ENCODE measurements at places on chromosomes 13 and 19.

GRCh38 chr13:28163587-28163986 is 25.2 kb downstream of the PAN3 start:
- DNase-seq: no peak

- peak; percentile 14 for DNase-seq
Measured at GRCh38 chr13:39144941-39145533, 106.8 kb downstream of the NHLRC3 start.

DNA sequence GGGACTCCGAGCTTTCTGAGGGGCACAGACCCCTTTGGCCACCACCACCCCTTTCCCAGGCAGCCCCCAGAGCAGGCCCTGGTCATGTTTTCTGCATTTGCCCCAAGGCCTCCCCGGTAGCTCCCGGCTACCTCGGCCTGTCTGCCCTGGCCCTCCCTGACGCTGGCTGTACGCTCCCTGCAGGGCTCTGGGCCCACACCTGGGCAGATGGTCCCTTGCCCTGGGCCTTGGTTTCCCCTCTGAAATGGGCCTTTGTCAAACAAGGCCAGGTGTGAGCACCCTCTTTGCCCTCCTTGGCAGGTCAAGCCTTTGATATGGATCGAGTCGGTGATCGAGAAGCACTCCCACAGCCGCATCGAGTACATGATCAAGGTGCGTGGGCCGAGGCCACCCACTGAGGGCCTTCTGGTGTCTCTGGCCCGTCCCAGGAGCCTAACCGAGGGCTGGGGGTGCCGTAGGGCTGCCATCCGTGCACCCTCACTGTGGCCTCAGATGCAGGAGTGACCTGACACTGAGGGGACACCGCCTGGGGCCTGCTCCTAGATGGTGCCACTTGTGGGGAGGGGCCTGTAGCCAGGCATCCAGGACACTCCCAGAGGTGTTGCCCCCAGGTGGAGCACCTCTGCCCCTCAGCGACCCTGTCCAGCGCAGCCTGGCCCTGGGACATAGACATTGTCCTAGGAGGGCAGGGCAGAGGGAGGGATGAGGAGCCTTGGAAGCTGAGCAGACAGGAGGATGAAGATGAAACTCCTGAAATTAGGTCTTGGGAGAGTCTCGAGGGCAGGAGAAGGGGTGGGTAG is 30.3 kb downstream of the AP1M1 start:
- DNase-seq: no peak

- no peak for DNase-seq
Measured at GRCh38 chr13:41365631-41366030, 54.6 kb downstream of the NAA16 start.

DNA sequence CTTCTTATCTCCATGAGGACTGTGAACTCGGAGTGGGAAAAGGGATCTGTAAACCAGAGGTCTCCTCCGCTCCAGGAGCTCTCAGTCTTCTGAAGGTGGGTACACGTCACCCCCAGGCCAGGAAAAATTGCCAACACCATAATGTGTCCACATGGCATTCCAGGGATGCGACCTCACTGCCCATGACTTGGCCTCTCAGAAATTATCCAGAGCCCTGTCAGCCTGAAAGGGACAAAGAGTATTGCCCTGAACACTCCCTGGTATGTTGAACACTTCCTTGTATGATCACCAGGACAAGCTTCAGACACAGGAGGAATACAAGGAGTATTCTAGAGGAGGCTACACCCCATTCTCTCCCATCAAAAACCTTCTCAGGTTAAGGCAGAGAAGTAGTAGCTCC is 81.0 kb upstream of the SLC7A1 start:
- peak; percentile 56 for DNase-seq

- no peak for DNase-seq
Measured at GRCh38 chr19:19563348-19563848, 25.3 kb downstream of the CILP2 start.

DNA sequence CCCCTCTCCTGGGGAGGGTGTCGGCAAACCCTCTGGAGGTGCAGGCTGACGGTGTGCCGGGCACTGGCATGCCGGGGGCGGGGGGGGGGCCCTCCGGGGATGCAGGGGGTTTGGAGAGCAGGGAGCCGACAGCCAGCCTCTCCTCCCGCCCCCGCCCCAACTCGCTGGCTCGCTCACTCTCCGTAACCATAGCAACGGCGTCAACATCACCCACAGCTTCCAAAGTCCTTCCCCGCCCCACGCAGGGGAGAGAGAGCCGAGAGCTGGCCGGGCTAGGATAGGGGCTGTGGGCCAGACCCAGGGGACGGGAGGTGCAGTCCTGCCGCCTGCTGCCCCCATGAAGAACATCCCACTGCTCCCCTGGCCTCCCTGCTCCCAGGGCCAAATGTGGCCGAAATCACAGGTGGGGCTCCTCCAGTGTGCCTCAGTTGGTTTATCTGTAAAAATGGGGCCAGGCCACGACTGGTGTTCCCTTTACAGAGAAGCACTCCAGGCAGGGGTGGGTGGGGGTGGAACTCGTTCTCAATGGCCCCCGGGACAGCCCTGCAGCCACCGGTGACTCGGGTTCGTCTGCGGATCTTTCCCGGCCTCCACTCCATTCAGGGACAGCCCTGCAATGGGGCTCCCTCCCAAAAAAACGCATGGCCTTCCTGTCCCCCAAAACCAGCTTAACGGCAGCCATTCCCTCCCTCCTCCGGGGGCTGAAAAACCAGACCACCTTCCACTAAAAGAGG is 3.2 kb downstream of the KLF16 start:
- no peak for DNase-seq

- peak; percentile 30 for DNase-seq
Measured at GRCh38 chr19:53431399-53432087, at the start of gene ZNF761. ZNF761 (plus strand) TSS chr19:53431984; CDS start chr19:53447269, 15,285 bp downstream.

DNA sequence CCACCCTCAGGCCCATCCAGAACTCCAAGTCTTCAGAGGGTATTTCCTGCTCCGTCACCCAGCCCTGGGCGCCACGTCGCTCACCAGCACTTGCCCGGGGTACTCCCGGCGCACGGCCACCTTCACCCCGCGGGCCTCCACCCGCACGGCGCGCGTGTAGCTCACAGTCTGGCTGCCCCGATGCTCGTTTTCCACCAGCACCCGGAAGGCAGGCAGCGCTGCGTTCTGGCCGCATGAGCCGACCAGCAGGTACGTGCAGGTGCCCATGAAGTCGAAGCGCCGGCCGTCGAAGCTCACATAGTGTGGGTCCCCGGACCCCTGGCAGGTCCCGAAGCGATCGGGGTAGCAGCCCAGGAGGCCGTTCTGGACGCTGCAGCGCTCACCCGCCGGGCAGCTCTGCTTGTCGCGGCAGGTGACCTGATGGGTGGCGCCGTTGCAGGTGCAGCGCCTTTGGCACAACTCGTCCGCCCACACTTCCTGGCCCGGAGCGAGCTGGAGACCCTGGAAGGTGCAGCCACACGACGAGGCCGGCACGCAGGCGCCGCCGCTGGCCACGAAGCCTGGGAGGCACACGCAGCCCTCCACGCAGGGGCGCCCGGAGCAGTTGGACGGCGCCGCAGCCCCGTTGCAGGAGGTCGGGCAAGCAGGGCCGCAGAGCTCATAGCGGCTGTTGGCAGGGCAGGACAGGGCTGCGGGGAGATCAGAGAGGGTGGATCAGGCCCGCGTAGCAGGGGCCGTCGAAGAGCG is 19.2 kb downstream of the FCGBP start:
- DNase-seq: no peak

- no peak for DNase-seq
Measured at GRCh38 chr19:41694196-41694595, 6.1 kb upstream of the CEACAM7 start.

DNA sequence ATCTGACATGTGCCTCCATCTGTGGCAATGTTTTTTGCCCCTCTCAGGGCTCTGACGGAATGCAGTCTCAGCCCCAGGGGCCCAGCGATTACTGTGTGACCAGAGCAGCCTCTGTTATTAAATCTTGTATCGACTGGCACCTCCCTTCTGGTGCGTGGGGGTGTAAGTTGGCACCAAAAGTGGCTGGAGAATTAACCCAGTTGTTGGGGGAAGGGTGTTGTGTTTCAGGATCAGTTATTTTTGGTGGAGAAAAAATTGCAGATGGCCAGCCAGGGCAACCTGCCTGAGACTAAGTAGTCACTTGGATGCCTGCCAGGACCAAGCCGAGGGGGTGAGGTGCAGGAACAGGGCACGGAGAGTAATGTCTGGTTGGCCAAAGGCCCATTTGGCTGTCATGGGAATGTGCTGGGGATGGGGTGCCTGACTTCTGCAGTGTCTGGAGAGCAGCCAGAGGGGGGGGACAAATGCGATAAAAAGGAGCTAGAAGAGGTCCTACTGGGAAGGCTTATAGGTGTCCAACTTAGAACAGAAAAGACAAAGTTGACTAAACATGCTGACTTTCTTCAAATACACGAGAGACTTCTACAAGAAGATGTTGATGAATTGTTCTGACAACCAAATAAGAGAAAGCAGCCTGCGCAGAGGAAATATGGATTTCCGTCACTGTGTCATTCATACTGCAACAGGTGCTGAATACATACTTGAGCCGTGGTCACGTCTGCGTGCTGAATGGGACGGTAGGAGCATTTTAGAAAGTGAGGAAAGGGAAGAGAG is 69.8 kb downstream of the SIAH3 start:
- no peak for DNase-seq

GRCh38 chr19:35963514-35963913 is 27.3 kb downstream of the LRFN3 start:
- no peak for DNase-seq

DNA sequence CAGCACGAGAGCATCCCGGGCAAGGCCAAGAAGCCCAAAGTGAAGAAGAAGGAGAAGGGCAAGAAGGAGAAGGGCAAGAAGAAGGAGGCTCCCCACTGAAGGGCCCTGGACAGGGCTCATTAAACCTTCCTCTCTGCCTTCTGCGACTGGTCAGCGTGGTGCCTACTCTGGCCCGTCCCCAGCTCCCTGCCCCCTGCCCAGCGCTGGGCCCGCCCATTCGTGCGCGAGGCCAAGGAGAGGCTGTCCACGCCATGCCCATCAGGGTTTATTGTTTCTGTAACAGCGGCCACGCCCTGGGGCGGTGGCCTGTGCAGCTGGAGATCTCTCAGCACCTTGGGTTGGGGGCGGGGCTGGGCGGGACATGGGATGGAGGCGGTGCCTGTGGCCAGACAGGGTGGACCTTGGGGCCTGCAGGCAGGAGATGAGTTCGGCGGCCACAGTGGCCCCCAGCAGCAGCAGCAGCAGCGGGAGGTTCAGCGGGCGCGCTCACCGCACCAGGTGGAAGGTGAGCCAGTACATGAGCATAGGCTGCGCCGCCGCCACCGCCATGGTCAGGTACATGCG is 897 bp downstream of the C19orf33 start:
- DNase-seq: no peak

- no peak for DNase-seq
Measured at GRCh38 chr13:50726164-50726563, 117.3 kb downstream of the DLEU7 start.

- DNase-seq: no peak
Measured at GRCh38 chr19:572743-573518, 535 bp downstream of the BSG start.

- DNase-seq: no peak
Measured at GRCh38 chr13:37209621-37210580, 104.4 kb upstream of the CSNK1A1L start.

- DNase-seq: no peak
Measured at GRCh38 chr19:16370641-16371391, 46.2 kb downstream of the KLF2 start.

- DNase-seq: no peak
Measured at GRCh38 chr13:82719987-82720386, 1162.3 kb downstream of the SLITRK1 start.

DNA sequence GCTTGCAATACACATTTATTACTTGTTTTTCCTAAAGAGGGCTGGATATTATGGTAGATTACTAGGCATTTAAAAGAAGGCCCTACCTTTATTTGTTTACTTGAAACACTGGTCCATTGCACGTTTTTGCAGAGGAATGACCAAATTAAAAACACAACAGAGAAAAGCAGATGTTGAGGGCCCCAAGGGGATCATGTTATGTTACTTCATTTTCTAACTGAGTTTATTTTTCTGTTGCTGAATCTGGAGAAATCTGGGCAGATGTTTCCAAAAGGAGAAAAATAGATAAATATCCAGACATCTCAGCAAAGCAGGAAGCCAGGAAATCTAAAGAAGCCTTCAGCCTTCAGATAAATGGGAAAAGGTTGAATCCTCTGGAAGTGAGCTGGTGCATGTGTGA is 353.0 kb downstream of the NDFIP2 start:
- DNase-seq: no peak

DNA sequence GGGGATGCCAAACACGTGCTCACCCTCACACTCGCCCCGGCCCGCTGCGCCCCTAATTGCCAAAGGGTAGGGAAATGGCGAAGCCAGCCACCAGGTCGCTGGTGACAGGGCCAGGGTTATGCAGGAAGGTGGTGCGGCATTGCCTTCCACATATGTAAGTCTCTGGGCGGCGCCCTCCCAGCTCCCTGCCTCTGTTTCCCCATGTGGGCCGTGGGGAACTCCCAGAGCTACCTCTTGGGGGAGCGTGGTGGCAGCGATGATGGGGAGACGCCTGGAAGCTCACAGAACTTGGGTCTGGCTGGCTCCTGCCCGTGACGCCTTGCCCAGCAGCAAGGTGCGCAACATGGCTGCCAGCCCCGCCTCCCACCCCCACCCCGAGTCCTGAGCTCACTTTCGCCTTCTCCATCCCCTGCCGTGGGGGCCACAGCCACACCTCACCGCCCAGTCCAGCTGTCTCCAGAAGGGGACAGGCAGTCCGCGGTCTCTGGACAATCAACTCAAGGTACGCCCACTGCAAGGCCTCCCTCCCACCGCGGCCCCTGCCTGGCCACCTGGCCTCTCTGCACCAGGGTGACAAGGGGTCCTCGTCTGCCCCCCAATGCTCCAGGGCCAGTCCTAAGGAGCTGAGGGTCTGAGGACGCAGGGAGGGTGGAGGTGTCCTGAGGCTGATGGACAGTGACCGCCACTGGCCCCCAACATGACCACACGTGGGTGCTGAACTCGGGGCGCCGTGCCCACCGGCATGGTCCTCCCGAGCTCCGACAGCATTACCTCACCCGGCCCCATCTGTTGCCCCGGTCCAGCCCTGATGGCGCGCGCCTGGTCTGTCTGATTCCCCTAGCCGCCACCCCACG is 6.6 kb downstream of the C19orf25 start:
- DNase-seq: no peak

- no peak for DNase-seq
Measured at GRCh38 chr13:25971047-25971446, 80.8 kb downstream of the SHISA2 start.

GRCh38 chr13:35723053-35723461 is 246.6 kb upstream of the MAB21L1 start:
- no peak for DNase-seq

GRCh38 chr13:37360556-37360955 is 238.0 kb downstream of the POSTN start:
- no peak for DNase-seq

DNA sequence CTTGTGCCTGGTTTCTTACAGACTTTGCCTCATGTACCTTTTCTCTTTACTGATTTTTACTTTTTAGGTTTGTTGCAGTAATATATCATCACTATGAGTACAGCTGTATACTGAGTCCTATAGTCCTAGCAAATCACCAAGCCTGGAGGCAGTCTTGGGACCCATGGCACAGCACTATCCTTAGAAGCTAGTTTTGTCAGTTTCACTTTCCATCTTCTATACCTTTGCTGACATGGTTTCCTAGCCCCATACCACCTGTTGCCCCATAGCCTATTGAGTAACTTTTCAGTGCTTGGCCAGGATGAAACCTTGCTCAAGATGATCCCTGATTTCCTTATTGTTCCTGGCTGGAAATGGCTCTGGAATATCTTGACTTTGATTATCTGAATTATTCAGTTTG is 826.4 kb downstream of the GPC5 start:
- no peak for DNase-seq

GRCh38 chr13:47039106-47039505 is 142.3 kb upstream of the HTR2A start:
- peak; percentile 64 for DNase-seq

GRCh38 chr19:54203151-54203611 is 2.5 kb downstream of the RPS9 start:
- no peak for DNase-seq

Data from GM04503 (cell line).